Stimulated activated CD4-positive, alpha-beta T cell treated with anti-CD3 and anti-CD28 coated beads, Interleukin-1b, Interleukin-23, amount 100 ng/mL, for 48 hours (primary cell): ENCODE measurements at places on chromosomes 3 and 15.

GRCh38 chr3:71172951-71173350, 410.6 kb downstream of the FOXP1 start:
- no peak for DNase-seq

- no peak for DNase-seq
Measured at GRCh38 chr15:33159726-33160453, 34.6 kb downstream of the FMN1 start.

- no peak for DNase-seq
Measured at GRCh38 chr3:68207327-68207726, 552.9 kb upstream of the SUCLG2 start.

DNA sequence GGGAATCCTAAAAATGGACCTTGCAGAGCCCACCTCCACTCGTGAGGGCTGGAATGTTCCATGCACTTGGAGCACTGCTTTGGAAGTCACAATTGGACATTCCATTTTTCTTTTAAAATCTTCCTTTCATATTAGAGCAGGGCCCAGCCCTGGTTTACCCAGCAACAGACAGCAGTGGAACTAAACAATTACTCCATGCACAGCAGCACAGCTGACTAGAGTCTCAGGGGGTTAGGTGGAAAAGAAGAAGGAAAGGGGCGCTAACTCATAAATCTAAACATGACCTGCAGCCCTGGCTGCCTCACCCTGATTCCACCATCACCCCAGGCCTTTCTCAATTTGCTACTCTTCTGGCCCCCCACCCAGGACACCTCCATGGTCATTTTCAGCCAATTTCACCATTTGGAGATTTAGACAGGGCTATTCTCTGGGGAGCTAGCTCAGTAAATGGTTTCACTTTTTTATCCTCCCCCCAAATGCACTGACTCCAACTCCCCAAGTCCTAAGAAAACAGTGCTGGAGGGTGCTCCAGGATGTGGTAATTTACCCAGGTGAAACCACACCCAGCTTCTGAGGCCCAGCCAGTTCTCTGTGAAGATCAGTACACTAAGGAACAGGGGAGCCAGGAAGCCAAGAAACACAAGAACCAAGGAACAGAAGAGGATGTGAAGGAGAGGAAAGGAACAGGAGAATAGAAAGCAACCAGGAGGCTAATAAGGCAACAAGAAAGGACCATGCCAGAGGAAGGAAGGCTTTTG, 1.6 kb upstream of the LRRC31 start:
- no peak for DNase-seq

DNA sequence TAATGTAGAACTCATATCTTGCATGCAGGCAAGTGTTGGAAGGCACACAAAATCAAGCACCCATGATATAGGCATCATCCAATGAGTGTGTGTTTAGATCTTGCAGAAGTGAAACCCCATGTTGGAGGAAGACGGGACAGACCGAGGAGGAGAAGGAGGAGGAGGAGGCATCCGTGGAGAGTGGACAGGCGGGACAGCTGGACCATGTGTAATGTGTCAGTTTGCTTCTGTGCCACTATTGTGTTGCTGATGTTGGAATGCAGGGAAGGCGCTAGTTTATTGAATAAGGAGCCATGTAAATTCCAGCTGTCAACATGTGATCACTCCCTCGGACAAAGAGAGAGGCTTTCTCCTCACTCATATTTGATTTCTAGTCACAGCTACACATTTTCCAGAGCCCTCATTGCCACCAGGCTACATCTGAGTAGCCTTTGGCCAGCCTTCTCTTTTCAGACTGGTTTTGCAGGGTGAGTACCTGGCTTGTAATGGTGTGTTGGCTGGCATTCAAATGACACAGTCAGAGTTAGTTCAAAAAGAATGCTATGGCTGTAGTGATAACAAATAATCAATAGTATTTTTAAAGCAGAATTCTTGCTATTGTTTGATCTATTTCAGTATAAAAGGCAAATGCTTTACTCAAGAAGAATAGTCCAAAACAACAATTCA, 1037.6 kb upstream of the NR2F2 start:
- no peak for DNase-seq

- DNase-seq = no peak
Measured at GRCh38 chr3:18264361-18264760, 160.8 kb downstream of the SATB1 start.

GRCh38 chr15:63196842-63197241, 7.4 kb downstream of the RAB8B start:
- DNase-seq = no peak

DNA sequence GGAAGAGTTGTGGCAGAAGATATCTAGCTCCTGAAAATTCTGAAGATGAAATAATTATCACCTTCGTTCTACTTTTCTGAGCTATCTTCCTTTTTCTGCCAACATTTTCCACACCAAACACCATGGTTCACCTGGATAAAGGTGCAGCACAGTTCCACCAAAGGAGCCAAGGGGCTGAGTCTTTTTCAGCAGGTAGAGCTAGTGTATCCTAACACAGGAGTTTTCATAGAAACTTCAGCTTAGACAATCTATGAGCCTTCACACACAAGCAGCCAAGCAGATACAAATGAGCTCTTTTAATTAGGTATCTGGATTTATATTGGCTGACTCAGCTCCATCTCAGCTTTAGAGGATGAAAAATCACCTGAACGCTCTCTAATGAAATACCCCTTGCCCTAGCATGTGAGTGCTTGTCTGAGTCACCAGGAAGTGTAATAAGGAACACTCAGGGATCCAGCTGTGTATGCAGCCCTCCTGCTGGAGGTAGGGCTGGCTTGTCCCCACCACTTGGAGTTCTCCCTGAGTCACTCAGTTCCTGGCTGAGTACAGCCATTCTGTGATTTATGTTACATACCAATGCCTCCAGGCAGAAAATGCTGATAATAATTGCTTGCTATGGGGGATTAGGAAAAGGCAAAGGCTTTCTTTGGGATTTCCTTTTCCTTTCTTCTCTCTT, 385.7 kb downstream of the LSAMP start:
- no peak for DNase-seq

DNA sequence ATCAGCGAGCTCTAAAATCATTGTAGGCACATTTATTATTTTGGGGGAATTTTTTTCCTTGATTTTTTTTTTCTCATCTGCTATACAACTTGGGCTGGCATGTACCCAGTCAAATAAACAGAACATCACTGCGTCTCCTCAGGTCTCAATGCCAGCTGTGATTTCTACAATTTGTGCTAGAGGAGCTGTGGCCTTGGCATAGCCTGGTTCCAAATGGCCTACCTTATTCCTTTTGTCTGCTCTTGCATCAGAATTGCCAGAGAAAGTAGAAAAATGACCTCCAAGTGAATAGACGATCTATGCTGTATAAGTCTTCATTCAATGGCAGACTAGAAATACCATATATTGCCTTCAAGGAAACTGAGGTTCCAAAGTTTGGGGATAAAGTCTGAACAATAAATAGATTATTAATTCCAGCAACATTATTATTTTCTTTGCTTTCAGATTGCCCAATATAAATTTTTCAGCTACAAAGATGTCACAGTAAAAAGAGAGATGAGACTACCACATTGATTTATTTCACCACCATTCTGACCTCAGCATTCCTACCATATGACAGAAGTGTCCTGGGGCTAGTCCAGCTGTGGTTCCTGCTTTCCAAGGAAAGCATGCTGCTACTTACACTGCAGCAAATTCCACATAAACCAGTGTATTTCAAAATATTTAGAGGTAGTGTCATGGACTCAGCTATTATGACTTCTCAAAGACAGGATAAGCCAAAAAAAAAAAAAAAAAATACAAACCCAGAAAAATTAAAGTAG, 493.9 kb upstream of the ZNF385D start:
- DNase-seq = no peak

- DNase-seq = no peak
Measured at GRCh38 chr3:187880441-187880840, 135.2 kb upstream of the BCL6 start.

- DNase-seq = peak; percentile 2
Measured at GRCh38 chr3:28317438-28318022, 31.0 kb upstream of the ZCWPW2 start.

GRCh38 chr15:73928241-73928579, 1.9 kb downstream of the LOXL1 start:
- DNase-seq = no peak

DNA sequence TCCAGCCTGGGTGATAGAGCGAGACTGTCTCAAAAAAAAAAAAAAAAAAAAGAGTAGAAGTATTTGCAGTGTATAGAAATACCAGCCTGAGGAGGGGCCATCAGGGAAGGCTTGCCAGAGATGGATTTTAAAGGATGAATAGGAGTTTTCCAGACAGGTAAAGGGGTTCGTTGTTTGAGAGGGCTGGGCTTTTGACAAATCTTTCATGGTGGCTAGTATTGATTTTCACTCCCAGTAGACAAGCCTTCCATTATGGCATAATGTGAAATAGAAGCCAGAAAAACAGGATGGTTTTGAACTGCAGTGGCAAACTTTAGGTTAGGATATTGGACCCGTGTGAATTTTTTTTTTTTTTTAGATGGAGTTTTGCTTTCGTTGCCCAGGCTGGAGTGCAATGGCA, 3.6 kb downstream of the PTPN23 start:
- DNase-seq = no peak

GRCh38 chr15:34353627-34354026, 10.5 kb downstream of the NUTM1 start:
- no peak for DNase-seq

GRCh38 chr3:53134631-53135232, 4.5 kb upstream of the RFT1 start:
- DNase-seq = peak; percentile 68

DNA sequence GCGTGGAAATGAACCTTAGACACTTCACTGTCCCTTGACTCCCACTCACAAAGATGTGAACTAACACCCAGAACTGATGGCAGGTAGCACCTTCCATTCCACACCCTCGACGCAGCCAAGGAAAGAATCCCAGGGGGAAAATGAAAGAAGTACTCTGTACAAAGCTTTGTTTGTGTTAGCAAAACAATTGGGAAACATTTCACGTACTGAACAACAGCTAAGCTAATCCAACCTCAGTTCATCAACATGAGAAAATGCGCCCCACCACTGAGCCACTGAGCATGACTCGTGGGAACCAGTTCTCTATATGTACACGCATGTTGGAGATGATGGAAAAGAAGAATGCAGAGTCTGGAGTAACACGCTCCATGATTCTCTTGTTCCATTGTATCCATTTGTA, 32.0 kb downstream of the CORO2B start:
- no peak for DNase-seq

DNA sequence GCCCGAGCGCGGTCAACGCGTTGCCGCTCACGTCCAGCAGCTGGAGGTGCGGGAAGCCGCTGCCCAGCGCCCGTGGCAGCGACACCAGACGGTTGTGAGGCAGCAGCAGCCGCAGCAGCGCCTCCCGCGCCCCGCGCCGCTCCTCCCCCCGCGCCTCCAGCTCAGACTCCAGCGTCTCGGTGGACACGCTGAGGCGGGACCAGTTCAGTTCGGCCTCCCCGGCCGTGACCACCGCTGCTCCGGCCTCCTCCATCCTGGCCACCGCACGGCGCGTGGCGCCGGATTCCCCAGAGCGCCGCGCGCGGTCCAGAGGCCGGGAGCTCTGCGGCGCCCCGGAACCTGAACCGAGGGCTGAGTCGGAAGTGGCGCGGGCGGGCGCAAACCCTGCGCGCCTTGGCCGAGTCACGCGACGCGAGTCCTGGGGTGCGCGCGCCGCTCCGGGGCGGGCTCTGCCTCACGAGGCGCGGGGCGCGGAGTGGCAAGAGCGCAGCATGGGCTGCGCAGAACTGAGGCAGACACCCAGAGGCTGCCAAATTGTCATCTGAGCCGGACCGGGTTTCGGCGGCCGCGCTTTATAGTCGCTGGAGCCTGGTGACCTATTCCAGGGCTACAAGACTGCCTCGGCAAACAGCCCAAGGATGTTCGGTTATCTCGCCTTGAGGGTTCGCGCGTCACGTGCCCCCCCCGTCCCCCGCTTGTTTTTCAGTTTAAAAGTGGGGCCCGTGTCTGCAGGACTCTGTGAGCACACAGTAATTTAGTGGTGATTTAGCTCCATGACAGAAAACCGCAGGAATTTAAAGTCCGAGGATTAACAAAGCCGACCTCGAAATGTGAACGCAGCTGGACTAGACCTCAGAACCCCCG, at the start of gene LRRC58:
Gene LRRC58, minus strand, starts transcription at position 364 of the 864 bp plus-strand sequence. Its CDS starts 111 bp downstream, at position 253.
- peak; percentile 88 for DNase-seq

DNA sequence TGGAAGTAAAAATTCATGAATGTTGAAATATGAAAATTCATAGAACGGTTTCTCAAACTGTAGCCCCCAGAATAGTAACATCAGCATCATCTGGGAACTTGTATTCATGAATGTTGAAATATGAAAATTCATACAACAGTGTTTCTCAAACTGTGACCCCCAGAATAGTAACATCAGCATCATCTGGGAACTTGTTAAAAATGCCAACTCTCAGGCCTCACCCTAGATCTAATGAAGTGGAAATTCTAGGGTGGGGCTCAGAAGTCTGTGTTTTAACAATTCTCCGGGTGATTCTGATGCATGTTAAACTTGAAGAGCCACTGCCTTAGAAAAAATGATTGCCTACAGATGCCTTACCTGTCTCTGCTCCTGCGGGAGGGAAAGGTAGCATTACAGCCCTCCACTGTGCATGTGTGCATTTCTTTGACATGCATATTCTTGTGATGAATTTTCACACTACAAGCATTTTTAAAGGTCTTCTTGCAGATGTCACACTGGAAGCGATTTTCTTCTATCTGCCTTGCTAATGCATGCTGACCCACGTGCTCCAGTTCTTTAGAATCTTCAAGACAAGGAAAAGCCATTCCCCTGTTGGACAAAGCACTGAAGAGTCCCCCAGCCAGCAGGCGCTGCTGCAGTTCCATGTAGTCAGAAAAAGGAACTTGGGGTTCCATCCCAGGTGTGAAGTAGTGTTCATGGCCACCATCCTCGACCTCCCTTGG, 21.7 kb downstream of the BNC1 start:
- DNase-seq = no peak

GRCh38 chr3:159380891-159381290, 579.0 kb downstream of the MFSD1 start:
- DNase-seq = no peak

- DNase-seq = no peak
Measured at GRCh38 chr3:139463466-139463865, 12.8 kb downstream of the RBP2 start.

DNA sequence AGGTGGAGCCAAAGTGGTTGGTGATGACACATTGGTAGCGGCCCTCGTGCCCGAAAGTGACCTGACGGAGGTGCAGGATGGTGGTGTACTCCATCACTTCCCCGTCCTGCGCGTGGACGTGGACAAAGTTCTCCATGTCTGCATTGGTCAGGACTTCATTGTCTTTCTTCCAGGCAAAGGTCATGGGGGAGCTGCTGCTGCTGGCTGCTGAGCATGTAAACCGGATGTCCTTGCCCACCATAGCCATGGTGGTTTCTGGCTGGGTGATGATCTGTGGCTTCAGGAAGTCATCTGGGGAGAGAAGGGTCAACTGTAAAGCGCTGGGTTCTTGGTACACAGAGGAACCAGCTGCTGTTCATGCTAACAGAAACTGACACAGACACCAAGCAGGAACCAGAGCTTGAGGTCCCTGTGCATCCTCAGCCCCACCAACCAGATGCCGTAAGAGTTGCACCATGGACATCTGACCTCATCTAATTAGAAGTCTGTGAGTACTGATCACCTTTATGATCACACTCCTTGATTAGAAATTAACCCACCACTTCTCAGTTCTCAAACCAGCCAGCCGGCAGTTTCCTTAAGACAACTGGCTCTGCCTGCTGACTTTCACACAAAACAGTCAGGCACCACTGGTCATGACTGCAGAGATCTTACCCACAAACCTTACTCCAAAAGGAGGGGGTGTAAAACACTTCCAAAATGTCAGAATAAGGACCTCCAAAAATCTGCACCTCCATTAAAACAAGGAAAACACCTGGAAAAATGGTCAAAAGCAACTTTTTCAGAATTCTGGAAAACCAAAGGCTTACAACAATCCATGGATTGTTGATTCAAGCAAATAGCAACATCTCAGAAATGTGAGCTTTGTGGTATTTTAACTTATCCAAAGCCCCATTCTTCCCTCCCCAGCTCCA, 114.6 kb downstream of the LRIG1 start:
- no peak for DNase-seq

- DNase-seq = no peak
Measured at GRCh38 chr15:100901702-100902435, 17.3 kb upstream of the LRRK1 start.
